ENCODE measurements at places on chromosomes 7 and 10.

GRCh38 chr10:27743012-27743876, 2.4 kb downstream of the MKX start:
- DNase-seq: no peak

DNA sequence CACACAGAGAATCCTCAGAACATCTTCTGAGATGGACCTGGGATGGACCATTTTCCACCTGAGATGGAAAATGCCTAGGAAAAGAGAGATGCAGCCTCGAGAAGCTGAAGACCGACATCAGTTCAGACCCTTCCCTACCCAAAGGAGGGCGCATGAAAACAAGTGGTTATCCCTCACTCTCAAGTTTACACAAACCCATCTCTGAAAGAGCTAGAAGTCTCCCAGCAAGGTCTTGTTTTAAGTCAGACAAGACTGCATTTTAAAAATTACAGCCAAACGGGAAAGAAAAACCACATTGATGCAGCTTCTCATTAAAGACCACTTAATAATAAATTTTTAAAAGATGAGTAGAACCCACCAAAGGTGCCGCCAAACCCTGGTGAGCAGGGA, 1.3 kb downstream of the RAPGEF5 start:
- no peak for DNase-seq

GRCh38 chr10:125151553-125152449, 8.6 kb downstream of the CTBP2 start:
- no peak for DNase-seq

DNA sequence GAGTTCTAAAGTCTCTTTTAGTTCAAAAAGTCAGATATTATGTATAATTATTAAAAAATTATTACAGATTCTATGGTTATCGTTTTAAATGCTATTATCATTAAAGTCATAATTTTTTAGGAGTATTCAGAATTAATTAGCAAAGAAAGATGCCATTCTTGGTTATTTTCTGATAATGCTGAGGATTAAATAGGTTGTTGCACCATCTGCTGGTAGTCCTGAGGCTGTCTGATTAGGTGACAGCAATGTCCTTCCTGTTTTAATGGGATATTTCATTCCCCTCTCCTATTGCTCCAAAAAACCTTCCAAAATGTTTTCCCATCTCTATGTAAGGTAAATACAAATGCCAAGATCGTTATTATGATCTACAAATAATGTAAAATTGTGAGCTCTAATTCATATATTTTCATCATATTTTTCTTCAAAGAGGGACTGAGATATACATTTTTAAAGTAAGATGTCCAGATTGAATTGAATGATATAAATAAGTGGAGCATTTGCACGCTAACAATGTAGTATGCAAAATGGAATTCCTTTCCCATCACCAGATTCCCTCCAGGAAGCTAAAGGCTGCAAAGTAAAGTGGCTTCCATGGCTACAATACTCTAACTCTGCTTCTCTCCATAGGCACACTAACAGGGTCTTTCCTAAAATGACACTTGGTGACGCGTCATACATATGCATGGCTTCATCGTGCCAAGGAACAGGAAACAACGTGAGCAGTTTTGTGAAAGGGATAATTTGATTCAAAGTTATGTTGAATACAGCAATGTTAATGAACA, 58.8 kb upstream of the AKR1E2 start:
- DNase-seq: no peak

GRCh38 chr7:100464210-100464660, at the start of gene SPACDR:
Gene SPACDR, minus strand, starts transcription at chr7:100464260. Its CDS starts 235 bp downstream, at chr7:100464025.
- no peak for DNase-seq

GRCh38 chr10:3477683-3478082, 305.1 kb upstream of the PITRM1 start:
- no peak for DNase-seq

GRCh38 chr10:59432207-59432900, 70.0 kb upstream of the FAM13C start:
- DNase-seq: no peak

- no peak for DNase-seq
Observed at GRCh38 chr7:16594061-16594460, 51.5 kb downstream of the ANKMY2 start.

DNA sequence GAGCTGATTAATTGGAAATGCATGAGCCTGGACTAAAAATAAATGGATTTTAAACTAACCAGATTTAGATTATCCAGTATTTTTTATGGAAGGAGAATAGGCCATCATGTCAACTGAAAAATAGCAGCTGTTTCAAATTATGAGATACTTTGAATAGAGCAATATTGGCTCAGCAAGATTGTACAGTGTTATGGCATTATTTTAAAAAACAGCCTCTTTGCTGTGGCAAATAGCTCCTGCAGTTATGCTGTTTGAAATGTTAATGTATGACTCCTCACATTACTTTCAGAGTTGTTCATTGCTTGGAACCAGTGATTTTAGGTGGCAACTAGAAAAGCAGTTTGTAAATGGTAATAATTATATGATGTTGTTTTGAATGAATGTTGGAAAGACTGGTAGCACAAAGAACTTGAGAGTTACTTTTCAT, 244.5 kb downstream of the KIAA1217 start:
- no peak for DNase-seq

GRCh38 chr10:126878594-126878993, 26.6 kb upstream of the DOCK1 start:
- DNase-seq: no peak

- no peak for DNase-seq
Observed at GRCh38 chr7:35736725-35737124, 41.8 kb upstream of the HERPUD2 start.

- DNase-seq: peak; percentile 34
Observed at GRCh38 chr7:35035511-35035961, 1.7 kb downstream of the DPY19L1 start.
